ENCODE measurements at places on chromosomes 2 and 18. TPM values are rescaled to one million over a fixed set of nuclear protein-coding genes. Genes with fewer than 3 reads are reported as not detected.

RESP18 gene
- total RNA-seq: not detected

SERPINB3 gene
- not detected for total RNA-seq

NDC80 gene
- total RNA-seq: 1.7 TPM

REG1A gene
- not detected for total RNA-seq

ADAM23 gene
- 3.2 TPM for total RNA-seq

ABHD3 gene
- total RNA-seq: 37.5 TPM

PTPRN gene
- total RNA-seq: not detected

ZCCHC2 gene
- total RNA-seq: 25.1 TPM
